ENCODE measurements at places on chromosomes 7 and 10.

- DNase-seq = no peak
Observed at GRCh38 chr7:81685270-81685868, 84.5 kb downstream of the HGF start.

DNA sequence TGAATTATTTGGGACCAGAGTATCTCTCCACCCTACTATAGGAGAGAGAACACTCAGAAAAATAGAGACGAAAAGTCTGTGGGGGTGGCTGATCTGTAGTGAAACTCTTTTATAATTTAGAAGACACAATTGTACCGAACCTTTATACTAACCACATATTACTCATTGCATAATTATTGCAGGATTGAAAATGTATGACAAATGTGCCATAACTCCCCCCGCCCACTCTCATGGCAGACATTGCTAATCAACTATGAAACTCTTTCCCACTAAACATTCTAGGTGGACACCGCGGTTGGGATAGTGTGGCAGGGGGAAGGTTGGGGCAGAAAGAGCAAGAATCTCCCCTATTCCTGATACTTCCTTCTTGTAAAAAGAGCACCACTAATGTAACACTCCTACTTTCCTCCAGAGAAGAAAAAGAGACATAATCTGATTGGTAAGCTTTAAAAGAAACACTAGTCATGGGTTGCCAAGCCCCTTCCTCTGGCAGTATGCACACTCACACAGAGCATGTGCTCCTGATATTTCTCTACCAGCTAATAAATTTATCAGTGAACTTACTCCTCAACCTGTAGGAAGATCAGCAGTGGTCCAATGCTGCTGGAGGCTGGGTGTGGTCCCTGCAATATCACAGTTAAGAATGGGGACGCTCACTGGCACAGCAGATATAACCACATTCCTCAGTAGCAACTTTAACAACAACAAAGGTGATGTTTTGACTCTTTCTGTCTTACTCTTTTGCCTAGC, 18.7 kb upstream of the ARID5B start:
- no peak for DNase-seq

- no peak for DNase-seq
Observed at GRCh38 chr10:24723386-24723787, 300 bp downstream of the ARHGAP21 start.

DNA sequence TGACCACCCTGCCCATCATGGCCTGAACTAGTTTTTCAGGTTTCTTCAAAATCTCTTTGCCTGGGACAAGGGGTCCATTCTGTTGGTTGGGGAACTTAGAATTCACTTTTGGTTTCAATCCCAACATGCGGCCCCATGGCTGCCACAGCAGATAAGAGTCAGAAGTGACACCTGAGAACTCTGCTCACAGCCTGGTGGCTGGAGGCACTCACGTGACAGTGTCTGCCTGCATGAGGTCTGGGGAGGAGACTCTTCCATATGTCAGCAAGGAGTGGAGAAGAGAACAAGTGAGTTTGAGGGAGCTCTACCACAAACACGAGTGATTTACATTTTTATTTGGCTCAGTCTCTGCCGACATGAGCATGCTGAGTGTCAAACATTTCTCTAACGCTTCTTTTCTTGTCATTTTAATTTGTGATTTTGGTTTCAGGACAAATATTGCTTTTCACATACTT, 370.4 kb downstream of the TNS3 start:
- no peak for DNase-seq

DNA sequence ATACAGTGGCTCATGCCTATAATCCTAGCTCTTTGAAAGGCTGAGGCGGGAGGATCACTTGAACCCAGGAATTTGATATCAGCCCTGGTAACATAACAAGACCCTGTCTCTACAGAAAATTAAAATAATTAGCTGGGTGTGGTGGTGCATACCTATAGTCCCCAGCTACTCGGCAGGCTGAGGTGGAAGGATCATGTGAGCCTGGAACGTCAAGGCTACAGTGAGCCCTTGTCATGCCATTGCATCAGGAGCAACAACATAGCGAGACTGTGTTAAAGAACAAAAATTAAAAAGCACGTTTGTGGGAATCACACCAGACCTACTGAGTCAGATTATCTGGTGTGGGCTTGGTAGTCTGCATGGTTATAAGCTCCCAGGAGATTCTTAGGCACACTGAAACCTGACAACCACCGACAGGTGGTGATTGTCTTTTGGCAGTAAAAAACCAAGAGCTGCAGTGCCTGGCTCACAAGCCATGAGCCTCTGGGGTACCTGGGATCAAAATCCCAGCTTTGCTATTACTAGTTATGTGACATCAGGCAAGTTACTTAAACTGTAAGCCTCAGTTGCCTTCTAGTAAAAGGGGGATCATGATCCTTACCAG, 146.9 kb downstream of the SND1 start:
- no peak for DNase-seq

- no peak for DNase-seq
Observed at GRCh38 chr10:79348640-79348988, 1.3 kb downstream of the PPIF start.

GRCh38 chr7:4713183-4713784, 31.2 kb downstream of the FOXK1 start:
- DNase-seq = no peak

DNA sequence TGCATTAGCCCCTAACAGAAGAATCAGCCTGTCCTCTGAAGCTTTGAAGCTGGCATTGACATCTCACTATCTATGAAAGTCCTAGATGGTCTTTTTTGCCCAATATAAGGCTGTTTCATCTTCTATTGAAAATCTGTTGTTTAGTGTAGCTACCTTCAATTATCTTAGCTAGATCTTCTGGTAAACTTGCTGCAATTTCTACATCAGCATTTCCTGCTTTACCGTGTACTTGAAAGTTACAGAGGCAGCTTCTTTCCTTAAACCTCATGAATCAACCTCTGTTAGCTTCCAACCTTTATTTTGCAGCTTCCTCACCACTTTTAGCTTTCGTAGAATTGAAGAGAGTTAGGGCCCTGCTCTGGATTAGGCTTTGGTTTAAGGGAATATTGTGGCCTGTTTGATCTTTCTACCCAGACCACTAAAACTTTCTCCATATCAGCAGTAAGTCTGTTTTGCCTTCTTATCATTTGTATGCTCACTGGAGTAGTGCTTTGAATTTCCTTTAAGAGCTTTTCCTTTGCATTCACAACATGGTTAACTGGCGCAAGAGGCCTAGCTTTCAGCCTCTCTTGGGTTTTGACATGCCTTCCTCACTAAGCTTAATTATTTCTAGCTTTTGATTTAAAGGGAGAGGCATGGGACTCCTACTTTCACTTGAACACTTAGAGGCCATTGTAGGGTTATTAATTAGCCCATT, 32.5 kb downstream of the ARID5B start:
- no peak for DNase-seq

- DNase-seq = no peak
Observed at GRCh38 chr7:117944886-117945285, 71.6 kb upstream of the CTTNBP2 start.
